ENCODE measurements at places on chromosomes 6 and 20. TPM values are rescaled to one million over a fixed set of nuclear protein-coding genes. Genes with fewer than 3 reads are reported as not detected.

GPR6 gene
- not detected for total RNA-seq

MAFB gene
- 0.97 TPM for total RNA-seq

VSX1 gene
- total RNA-seq, result not detected

PEX6 gene
- total RNA-seq, result 88.3 TPM

DNA sequence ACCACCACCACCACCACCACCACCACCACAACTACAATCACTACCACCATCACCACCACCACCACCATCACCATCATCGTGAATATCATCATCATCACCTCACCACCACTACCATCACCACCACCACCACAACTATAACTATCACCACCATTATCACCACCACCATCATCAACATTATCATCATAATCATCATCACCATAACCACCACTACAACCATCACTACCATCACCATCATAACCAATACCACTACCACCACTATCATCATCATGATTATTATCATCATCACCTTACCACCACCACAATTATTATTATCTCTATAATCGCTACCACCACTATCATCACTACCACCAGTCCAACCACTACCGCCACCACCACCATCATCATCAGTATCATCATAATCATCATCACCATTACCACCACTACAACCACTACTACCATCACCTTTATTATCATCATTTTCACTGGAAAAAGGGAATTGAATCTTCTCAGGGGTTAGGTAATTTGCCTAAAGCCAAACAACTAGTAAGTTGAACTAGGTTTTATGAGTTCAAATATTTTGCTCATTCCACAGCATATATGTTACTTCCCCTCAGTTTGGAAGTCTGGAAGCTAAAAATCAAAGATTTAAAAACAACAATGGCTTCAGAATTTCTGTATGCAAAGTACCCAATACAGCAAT is 8.3 kb downstream of the RIPOR2 start:
- DNase-seq, result no peak

- no peak for DNase-seq
Observed at GRCh38 chr6:145332011-145332410, 403.3 kb downstream of the EPM2A start.
